ENCODE measurements at places on chromosomes 5 and 9. TPM values are rescaled to one million over a fixed set of nuclear protein-coding genes. Genes with fewer than 3 reads are reported as not detected.

GRCh38 chr9:8114826-8115225 lies 315.2 kb upstream of the DMAC1 start:
- DNase-seq, result no peak

DNA sequence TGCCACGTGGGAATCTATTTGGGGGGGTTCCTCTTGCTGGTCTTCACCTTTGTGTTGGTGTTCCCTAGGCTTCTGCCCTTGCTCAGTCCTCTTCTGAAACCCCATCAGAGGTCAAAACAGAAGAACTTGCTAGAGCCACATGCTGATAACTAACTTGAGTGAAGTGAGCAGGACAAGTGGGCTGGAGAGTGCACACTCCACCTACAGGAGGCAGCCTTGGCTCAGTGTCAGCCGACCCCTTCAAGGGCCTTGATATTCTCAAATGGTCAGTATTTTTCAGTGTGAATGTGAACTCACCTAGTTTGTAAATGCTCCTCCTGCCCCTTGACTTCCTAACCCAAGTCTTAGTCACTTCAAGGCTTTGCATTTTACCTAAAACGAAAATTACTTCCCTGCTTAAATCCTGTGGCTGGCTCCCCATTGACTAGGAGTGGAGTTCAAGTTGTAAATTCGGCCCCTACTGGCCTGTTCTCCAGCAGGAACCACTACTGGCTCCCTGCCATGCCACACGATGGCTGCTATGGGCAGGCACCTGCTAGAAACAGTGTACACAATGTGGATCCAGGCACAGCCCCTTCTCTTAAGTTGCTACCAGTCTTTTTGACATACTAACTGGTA lies 3.6 kb upstream of the SLC1A3 start:
- DNase-seq, result peak; percentile 73

GRCh38 chr5:34409373-34409772 lies 246.8 kb upstream of the RAI14 start:
- DNase-seq, result peak; percentile 75

The FRRS1L gene
- not detected for total RNA-seq

GRCh38 chr5:11383506-11384095 lies 520.6 kb downstream of the CTNND2 start:
- no peak for DNase-seq

The PAEP gene
- total RNA-seq, result not detected

- peak; percentile 73 for DNase-seq
Observed at GRCh38 chr5:671459-672328, 21.5 kb downstream of the TPPP start.

DNA sequence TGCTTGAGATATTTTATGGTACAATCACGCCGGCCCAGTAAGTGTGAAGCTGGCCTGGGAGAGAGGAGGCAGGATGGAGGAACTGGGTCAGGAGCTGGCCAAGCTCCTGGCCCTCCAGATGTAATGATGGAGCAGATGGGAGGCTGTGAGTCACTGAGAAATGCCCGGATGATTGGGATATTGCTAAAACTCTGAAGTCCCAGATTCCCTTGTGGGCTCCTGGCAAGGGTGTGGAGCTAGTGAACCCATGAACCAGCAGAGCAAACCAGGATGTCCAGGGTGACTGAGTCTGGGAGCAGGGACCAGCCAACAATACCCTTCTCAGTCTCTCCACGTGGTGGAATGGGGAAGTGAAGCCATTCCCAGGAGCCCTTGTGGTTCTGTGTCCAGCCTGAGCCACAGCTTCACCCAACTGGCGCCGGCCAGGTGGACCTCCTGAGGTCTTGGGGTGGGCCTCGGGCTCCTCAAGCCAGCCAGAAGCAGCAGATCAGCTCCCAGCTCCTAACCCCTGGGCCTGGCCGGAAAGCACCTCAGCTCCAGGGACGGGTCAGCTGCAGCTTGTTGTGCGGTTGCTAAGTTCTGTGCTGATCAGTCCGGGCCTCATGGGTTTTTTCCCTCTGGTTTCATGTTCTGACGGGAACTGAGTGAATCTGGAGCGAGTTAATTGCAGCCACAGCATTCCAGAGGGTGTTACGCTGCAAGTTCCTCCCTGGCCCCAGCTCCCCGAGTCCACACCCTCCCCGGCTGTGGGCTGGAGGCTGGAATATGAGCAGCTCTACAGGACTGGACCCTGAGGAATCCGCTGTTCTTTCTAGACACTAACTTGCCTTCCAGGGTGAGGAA lies 37.6 kb downstream of the DUSP1 start:
- peak; percentile 99 for DNase-seq

The PHF24 gene
- total RNA-seq, result not detected

DNA sequence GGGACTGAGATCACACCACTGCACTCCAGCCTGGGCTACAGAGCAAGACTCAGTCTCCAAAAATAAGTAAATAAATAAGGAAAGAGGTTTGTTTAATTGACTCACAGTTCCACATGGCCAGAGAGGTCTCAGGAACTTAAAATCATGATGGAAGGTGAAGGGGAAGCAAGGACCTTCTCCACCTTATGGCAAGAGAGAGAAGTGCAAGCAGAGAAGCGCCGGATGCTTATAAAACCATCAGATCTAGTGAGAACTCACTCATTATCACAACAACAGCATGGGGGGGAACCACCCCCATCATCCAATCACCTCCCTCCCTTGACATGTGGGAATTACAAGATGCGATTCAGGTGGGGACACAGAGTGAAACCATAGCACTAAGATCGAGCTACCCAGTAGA lies 22.8 kb upstream of the RGMB start:
- no peak for DNase-seq

DNA sequence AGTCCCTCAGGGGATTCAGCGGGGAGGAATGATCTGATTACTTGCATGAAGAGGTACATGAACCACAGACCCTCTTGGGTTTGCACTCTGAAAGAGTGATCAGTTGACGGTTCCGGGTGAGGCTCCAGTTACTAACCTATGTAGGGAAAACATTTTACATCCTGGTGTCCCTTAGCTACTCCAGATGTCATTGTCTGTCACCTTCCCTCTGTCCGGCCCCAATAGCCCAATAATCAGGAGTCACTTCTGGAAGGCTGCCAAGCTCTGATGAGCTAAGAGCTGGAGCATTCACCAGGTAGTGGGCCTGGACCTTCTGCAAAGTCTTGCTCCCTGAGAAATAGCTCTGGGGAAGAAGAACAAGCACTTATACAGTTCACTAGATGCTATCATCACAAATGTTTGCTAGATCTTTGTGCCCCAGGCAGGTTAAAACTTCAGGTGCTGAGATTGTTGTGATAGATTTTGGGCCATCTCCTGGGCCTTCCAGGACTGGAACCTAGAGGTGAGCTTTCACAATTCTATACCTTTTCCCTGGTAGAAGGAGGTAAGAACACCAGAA lies 64.5 kb downstream of the ENTREP1 start:
- no peak for DNase-seq

- DNase-seq, result no peak
Observed at GRCh38 chr5:27814983-27815382, 776.6 kb upstream of the CDH9 start.

- DNase-seq, result no peak
Observed at GRCh38 chr9:13330396-13331004, 51.0 kb upstream of the MPDZ start.

The KCNIP1 gene
- total RNA-seq, result 0.10 TPM

The SPOCK1 gene
- total RNA-seq, result 9.7 TPM

DNA sequence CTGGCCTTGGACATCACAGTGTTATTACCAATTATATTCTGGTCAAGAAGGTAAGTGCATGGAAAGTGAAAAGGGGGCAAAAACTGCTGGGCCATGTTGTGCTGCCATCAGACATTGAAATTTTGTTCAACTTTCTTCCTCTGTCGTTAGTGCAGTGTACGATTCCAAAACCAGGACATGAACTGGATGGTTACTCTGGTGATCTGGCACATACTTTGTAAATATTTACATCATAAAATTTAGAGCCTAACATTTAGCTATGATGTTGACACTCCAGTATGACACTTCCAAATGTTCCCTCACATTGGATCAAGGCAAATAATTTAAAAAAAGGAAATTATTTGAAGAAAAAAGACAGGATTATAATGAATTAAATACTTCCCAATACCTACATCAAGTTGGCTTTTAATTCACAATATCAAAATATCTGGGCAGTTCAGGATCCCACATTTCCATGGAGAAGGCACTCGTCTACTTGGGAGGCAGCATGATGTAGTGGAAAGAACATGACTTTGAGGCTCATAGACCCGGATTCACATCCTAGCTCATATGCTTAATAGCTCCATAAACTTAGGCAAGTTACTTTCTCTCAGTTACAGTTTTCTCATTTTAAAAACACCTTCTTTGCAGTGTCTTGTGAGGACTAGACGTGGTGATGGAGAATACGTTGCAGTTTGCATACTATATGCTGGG lies 342.5 kb upstream of the MPDZ start:
- DNase-seq, result no peak

GRCh38 chr9:8825585-8826147 lies 1026.1 kb upstream of the DMAC1 start:
- no peak for DNase-seq

GRCh38 chr9:137316012-137316981 lies 14.2 kb upstream of the NRARP start:
- no peak for DNase-seq

GRCh38 chr5:74325866-74326265 lies 314.7 kb downstream of the ENC1 start:
- DNase-seq, result no peak

DNA sequence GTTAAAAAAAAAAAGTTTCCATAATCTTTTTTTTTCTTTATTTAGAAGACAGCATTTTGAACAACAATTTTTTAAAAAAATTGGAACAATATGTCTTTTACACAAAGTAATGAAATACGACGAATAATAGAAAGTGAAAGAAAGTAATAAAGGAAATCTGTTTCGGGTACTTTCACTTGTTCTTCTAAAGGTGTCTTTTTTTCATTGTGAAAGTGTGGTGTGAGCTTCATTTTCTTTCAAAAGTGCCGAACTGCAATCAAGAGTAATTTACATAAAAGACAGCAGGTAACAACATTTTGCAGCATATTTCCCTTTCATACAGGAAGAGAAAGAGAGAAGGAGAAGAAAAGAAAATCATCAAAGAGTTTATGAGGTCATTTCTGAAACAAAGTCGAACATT lies 159.7 kb upstream of the CDH12 start:
- no peak for DNase-seq

GRCh38 chr5:136909906-136910305 lies 544.6 kb upstream of the TRPC7 start:
- no peak for DNase-seq

DNA sequence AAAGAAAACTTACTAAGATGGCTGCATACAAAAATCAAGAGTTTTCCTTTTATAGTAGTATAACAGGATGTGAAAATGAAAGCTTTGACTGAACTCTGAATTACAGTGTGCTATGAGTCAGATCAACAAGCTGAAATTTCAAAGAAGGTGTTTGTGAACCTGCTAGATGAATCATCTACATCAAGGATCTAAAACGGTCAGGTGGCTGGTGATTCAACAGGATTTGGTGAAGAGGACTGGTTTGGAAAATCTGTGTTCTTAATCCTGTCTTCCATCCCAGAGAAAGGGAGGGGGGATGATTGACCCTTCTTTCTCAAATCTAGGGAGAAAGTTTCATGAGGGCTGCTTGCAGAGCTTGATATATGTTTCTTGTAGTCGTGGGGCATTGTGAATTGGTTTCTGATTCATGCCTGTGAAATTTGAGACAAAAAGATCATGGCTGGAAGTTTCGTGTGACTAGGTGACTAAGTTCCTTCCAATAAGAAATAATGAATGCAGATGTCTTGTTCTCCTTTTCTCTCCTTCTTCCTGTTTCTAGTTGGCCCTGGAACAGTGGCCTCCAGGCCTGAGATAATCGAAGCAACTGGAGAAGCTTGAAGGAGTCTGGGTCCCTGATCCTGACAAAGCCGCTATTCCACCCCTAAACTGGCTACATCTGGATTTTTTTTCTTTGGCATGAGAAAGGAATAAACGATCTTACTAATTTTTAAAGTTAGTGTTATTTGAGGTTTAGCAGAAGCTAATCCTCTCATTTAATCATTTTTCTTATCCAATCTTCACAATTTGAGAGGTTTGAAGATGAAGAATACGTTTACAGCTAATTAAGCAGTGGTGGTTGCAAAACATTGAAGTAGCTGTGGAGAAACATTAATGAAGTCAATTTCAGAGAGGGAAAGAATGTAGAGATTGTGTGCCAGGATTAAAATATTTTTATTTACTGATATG lies 67.2 kb downstream of the MRPS30 start:
- DNase-seq, result peak; percentile 16

DNA sequence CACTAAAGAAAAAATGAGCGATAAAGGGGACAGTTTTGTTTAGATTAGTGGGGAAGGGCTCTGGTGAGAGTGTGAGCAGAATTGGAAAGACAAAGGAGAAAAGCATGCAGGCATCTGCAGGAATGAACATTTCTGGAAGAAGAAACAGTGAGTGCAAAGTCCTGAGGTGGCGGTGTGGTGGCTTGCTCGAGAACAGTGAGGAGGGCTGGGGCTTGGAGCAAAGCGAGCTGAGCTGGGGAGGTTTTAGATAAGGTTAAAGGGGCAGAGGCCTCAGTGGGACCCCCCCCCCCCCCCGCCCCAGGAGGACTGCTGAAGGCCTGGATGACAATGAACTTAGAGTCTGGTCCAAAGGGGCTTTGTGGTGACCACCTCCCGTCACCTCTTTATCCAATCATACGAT lies 202.7 kb upstream of the MVB12B start:
- DNase-seq, result no peak

The MEIKIN gene
- total RNA-seq, result not detected

- no peak for DNase-seq
Observed at GRCh38 chr9:85516455-85516854, 225.3 kb downstream of the AGTPBP1 start.

DNA sequence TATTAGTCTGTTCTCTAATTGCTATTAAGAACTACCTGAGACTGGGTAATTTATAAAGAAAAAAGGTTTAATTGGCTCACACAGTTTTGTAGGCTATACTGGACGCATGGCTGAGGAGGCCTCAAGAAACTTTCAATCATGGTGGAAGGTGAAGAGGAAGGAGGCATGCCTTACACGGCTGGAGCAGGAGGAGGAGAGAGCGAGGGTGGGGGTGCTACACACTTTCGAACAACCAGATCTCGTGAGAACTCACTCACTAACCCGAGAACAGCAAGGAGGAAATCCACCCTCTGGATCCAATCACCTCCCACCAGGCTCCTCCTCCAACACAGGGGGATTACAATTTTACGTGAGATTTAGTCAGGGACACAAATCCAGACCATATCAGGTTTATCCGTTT lies 90.0 kb downstream of the RMI1 start:
- DNase-seq, result no peak

All from myocyte (in vitro differentiated cells).